ENCODE measurements at places on chromosomes 3 and 15.

GRCh38 chr3:124599147-124599765, 131.0 kb upstream of the UMPS start:
- DNase-seq: no peak

- no peak for DNase-seq
These were observed 2.6 kb upstream of the UPK1B start for GRCh38 chr3:119170821-119171220.

- no peak for DNase-seq
These were observed 26.0 kb downstream of the NEO1 start for GRCh38 chr15:73078291-73078690.

GRCh38 chr15:31046759-31047359, 54.7 kb downstream of the TRPM1 start:
- no peak for DNase-seq

DNA sequence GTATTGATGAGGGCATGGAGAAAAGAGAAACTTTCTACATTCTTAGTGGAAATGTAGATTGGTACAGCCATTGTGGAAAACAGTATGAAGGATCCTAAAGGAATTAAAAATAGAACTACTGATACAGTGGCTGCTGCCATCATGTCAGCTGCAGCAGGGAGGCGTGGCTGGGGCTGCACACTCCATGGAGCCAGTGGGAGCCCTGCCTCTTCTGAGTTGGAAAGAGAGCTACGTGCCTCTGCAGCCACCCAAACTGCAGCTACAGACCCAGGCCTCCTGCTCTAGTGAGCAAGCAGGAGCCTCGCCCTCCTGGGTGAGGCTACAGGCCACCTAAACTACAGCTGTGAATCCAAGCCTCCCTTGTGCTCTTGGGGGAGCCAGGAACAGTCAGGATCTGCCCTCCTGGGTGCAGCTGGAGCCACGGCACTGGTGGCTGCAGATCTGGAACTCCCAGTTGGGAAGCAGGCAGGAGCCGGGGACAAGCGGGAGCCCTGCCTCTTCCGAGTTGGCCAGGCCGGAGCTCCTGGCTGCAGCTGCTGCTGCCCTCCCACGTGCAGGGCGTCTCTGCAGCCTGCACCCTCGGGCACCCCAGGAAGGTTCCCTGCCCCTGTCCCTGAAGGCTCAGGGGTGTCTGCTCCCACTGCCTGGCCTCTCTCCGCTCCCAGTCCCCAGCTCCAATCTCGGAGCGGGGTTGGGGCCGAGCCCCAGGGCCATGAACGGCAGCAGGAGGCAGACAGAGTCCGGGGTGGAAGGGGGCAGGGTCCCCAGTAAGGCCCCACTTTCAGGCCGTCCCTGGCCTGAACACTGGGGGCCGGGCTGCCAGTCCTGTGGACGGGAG, 64.5 kb downstream of the THBS1 start:
- DNase-seq: no peak

GRCh38 chr15:55907797-55908196, 85.6 kb downstream of the NEDD4 start:
- DNase-seq: peak; percentile 62

GRCh38 chr15:58548308-58549012, 116.7 kb downstream of the LIPC start:
- no peak for DNase-seq

DNA sequence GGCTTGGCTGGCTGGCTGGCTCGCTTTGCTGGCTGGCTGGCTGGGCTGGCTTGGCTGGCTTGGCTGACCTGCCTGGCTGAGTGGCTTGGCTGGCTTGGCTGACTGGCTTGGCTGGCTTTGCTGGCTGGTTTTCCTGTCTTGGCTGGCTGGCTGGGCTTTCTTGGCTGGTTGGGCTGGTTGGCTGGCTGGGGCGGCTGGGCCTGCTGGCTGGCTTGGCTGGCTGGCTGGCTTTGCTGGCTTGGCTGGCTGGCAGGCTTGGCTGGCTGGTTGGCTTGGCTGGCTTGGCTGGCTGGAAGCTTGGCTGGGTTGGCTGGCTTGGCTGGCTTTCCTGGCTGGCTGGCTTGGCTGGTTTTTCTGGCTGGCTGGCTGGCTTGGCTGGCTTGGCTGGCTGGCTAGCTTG, 435.6 kb downstream of the GOLGA6L6 start:
- peak; percentile 1 for DNase-seq

DNA sequence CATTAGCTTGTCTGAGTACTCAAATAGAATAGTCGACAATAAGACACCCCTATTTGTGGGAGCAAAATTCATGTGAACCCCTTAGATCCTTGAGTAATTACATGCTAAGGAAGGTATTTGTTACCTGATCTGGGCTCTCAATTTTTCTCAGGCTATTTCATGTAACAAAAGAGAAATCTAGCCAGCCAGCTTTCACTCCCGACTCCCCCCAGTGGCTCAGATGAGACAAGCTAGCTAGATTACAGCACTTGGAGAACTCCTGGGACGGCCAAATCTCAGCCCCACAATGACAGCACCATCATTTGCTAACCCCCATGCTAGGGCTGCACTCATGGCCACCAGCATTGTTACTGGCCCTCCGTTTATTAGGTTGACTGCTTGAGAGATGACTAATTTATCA, 41.3 kb downstream of the GLDN start:
- peak; percentile 42 for DNase-seq

GRCh38 chr3:105222568-105223093, 144.1 kb upstream of the ALCAM start:
- no peak for DNase-seq

DNA sequence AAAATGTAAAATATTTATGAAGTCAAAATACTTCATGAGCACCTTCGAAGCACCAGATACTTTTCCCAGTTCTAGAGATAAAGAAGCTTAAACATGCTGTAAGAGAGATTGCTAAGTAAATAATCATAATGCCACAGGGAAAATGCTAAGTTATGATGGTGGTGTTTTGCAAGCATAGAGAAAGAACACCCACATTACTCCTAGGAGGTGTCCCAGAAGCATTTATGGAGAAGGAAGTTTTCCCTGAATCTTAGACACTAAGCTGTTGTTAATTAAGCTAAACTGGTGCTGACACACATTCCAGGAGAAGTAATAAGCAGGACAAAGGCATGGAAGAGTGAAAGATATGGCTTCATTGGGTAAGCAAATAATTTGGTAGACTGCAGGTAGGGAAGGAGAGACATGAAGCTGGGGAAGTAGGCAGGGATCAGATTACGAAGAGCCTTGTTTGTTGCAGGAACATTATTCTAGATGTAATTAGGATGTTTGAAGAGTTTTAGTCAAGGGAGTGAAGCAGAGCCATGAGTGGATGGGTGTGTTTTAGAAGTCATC, 40.4 kb upstream of the CHMP2B start:
- no peak for DNase-seq

GRCh38 chr3:177822681-177823096, 625.4 kb upstream of the TBL1XR1 start:
- no peak for DNase-seq

GRCh38 chr3:195699388-195699771, 21.4 kb upstream of the MUC20 start:
- no peak for DNase-seq

DNA sequence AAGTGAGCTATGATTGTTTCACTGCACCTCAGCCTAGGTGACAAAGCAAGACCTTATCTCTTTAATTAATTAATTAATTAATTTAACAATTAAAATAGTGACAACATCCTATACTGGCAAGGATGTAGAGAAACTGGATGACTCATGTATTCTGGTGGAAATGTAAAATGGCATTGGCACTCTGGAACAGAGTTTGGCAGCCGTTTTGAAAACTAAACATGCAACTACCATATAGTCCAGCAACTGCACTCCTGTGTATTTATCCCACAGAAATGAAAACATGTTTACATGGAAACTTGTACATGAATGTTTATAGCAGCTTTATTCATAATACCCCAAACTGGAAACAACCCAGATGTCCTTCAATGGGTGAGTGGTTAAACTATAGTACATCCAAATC, 56.6 kb downstream of the ANP32A start:
- no peak for DNase-seq

DNA sequence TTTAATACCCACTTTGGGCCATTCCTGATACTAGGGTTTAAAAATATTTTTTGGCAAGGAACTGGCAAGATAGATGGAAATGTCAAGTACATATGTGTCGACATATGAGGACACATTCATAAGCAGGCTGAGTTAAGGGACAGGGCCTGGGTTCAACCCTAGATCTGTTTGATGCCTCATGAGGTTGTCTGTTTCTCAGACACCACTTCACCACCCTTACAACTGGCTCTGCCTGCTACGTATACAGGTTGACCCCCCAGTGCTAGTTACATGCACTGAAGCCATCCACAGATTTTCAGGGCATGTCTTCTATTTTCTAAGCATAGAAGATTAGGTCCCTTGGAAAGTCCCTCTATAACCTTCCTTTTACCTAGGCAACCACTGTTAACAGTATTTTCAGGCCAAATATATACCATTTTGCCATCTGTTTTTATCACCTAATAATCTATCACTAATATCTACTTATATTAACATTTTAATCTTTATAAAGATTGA, 296.7 kb downstream of the PLCL2 start:
- DNase-seq: no peak

- DNase-seq: peak; percentile 85
These were observed 3.5 kb upstream of the MUC4 start for GRCh38 chr3:195815169-195815771.

DNA sequence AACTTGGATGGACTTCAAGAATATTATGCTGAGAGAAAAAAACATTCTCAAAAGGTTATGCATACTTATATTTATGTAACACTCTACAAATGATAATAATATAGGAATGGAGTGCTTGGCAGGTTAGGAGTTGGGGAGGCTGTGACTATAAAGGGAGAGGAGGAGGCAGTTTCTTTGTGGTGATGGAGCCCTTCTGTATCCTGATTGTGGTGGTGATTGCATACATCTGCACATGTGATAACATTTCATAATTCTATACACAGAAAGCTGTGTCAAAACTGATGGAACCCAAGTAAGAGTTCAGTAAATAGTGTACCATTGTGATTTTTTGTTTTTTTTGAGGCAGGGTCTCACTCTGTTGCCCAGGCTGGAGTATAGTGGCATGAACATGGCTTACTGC, 31.7 kb upstream of the FAM3D start:
- DNase-seq: no peak

DNA sequence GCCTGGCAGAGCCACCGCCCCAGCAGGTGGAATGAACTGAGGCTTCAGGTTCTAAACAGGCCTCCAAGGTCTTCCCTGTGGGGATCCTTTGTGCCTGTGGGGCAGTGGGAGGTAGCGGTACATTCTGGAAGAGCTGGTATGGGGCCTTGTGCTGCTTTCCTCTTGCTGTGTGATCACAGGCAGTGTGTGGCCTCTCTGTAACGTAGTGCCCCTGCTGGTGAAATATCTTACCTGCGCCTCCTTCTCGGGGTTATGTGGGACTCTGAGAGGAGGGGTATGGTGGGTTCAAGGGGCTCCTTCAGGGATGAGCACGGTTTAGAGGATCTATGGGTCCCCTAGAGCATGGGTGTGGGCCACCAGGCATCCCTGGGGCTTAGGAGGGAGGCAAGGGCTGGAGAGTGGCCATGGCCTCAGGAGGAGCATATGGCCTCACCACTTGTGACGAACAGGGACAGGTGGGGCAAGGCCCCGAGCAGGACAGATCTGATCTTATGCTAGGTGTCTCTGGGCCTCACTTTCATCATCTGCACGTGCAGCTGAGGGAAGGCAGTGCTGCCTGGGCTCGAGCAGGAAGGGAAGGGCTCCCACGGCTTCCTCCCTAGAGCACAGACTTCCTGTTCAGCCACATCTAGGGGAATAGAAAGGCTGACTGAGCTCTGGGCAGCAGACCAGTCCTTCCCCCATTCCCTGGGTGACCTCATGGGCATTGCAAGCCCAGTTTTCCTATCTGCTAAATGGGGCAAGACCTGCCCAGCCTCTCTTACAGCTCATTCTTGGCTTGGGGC, 1.9 kb upstream of the ALS2CL start:
- DNase-seq: no peak

DNA sequence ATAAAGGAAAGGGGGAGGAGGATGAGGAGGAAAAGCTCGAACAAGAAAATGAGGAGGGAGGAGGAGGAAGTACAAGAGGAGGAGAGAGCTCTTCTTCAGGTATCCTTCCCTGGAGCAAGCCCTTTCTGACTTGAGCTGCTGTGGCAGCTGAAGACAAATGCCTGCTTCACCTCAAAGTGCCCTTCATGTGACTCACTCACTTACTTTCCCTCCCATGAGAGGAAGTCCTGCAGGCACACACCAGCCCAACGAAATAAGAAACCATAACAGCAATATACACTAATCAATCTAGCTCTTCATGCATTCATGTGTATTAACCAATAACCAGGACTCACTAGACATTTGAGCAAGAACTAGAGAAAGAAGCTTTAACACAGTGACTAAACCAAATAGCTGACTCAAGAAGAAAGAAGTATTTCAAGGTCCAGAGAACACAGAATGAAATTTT, 251.9 kb downstream of the IGSF11 start:
- peak; percentile 50 for DNase-seq

- peak; percentile 53 for DNase-seq
These were observed 3.7 kb upstream of the CPA3 start for GRCh38 chr3:148861277-148861869.

DNA sequence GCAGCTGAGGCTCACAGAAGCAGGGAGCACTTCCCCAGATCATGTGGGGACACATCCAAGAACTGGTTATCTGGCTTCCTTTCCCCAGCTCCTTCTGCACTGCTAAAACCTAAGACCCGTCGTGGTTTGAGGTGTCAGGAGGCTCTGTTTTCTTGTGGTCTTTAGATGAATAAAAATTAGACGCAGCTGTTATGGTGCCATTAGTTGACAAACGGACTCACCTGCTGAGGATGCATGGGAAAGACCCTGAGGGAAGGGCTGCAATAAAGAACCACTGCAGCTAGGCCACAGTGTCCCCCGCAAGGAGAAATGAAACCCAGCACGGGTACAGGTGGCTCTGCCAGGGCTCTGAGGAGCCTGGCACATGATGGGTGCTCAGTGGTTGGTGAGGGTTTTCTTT, 99.4 kb downstream of the IQSEC1 start:
- no peak for DNase-seq

DNA sequence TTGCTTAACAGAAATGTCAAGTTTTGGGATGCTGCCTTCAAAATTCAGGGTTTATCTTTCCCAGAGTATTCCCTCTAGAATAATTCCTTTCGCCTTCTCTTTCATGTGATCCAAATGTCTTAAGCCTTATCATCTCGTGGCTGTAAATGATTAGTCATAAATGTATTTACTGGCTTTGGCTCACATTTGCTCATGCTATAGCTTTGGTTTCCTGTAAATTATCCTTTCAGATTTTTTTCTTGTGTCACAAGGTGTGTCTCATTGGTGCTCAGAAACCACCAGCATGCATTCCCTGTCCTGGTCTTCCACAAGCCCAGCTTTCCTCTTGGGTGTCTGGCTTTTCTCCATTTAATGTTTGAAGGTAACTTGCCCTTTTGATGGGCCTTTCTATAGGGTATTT, 692.7 kb upstream of the ALCAM start:
- no peak for DNase-seq
